Frontal cortex (tissue), 4 donors: ENCODE measurements at places on chromosomes 1 and 21.

- no peak for DNase-seq
These were observed 253.4 kb downstream of the RHOU start for GRCh38 chr1:228988664-228989063.

- DNase-seq = no peak
These were observed 210.3 kb downstream of the KCTD3 start for GRCh38 chr1:215777370-215777925.

DNA sequence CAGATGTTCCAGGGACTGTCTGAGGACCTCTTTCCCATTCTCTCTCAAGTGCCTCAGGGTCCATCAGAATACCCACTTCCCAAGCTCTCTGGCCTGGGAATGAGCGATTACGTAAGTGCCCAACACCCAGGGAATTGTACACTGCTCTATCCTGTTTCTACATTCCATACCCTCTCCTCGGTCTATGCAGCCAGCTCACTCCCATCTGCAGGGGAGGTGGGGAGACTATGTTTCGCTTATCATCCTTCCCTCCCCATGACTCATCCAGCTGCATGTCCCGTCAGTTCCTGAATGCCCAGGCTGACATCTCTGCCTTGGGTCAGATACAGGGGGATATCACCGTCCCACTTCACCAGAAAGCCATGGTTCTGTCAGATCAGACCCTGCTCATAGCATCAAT, 34.5 kb upstream of the CD1D start:
- no peak for DNase-seq

DNA sequence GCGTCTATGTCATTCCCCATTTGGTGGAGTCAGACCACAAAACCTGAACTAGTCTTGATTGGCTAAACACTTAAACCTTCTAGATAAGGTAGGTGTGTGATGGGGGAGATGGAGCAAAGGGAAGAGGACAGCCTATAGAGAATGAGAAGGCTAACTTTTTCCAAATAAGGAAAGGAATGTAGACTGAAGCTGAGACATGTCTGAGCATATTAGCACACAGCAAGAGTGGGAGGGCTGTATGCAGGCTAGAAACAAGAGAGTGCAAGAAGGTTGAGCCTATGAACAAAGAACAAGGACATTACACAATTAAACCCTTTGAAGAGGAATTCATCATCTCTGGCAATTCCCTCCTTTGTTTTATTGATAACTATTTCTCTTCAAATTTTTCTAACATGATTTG, 89.2 kb upstream of the OLFM3 start:
- no peak for DNase-seq

- no peak for DNase-seq
These were observed 28.1 kb upstream of the WASF2 start for GRCh38 chr1:27517907-27518718.

DNA sequence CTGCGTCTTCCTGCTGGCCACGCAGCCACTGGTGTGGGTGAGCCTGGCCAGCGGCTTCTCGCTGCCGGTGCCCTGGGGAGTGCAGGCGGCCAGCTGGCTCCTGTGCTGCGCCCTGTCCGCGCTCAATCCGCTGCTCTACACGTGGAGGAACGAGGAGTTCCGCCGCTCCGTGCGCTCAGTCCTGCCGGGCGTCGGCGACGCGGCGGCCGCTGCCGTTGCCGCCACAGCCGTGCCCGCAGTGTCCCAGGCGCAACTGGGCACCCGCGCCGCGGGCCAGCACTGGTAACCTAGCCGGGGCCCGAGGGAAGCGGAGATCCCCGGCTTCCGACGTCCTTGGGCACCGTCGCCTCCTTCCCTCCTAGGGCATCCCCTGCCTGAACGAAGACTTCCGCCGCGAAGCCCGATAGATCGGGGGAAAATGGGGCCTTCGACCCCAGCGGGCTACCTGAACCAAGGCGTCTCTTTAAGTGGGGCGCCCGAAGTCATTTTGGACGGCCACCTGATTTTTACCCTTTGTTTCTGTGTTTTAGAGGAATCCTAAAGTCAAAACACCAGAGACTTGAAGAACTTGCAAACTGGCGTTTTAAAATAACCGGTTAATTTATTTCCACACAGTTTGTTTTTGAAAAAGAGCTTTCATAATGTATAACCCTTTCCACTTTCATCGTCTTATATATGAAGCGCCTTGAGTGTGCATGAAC, 2.0 kb downstream of the GPR88 start:
- peak; percentile 43 for DNase-seq

DNA sequence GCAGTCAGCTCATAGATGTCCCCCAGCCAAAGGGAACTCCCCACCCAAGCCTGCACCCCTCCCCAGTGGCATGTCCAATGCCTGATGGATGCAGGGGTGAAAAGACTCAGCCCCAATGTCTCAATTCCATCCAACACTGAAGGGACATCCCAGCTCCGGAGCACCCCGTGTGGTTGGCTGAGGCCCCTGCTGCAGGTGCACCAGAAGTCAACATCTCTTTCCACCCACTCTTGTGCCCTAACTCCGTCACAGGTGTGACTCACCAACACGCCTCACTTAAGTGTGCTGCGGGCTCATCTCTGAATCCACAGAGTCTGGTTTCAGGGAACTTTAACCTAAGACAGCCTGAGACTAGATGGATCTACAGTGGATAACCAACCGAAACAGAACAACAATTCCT, 40.9 kb upstream of the ZBTB18 start:
- DNase-seq = no peak

- no peak for DNase-seq
These were observed 38.2 kb upstream of the CSF3R start for GRCh38 chr1:36520771-36521420.

DNA sequence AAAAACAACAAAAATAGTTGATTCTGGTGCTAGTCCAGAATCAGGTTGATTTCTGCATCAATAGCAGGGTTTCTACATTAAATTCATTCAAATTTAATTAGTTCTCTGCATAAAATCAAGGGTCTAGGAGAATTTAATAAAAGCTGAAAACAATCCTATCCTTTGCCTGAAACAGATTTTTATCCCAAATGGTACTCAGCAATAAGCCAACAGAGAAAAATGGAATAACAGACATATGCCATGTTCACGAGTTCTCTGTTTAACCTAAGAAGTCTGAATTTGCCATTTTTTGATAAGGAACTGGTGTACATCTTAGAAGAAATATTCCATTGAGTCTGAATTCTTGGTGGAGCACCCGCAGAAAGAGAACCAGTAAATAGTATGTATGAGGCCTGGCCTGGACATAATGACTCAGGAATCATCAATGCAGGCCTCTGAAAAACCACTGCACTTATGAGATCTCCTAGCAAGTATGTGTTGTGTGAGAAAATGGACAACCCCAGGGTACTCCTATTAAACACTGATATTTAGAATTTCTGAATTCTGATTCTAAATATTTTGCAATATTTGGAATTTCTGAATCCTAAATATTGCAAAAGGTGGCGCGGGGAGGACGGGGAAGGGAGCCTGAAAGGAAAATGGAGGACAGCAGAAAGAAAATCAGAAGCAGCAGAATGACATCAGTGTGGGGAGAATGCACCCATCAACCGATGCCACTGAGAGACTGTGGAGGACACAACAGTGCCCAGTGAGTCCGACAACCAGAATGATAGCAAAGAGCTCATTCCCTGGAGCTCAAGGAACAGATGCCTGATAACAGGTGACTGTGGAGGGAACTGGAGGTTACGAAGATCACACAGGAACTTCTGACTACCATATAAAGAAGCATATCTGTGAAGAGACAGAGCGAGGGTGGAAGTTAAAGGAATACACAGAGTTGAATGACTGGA, 97.6 kb downstream of the APP start:
- DNase-seq = no peak

- no peak for DNase-seq
These were observed 53.2 kb upstream of the LRRC8D start for GRCh38 chr1:89767618-89768017.

GRCh38 chr1:178580096-178580495, 67.2 kb downstream of the TEX35 start:
- no peak for DNase-seq

DNA sequence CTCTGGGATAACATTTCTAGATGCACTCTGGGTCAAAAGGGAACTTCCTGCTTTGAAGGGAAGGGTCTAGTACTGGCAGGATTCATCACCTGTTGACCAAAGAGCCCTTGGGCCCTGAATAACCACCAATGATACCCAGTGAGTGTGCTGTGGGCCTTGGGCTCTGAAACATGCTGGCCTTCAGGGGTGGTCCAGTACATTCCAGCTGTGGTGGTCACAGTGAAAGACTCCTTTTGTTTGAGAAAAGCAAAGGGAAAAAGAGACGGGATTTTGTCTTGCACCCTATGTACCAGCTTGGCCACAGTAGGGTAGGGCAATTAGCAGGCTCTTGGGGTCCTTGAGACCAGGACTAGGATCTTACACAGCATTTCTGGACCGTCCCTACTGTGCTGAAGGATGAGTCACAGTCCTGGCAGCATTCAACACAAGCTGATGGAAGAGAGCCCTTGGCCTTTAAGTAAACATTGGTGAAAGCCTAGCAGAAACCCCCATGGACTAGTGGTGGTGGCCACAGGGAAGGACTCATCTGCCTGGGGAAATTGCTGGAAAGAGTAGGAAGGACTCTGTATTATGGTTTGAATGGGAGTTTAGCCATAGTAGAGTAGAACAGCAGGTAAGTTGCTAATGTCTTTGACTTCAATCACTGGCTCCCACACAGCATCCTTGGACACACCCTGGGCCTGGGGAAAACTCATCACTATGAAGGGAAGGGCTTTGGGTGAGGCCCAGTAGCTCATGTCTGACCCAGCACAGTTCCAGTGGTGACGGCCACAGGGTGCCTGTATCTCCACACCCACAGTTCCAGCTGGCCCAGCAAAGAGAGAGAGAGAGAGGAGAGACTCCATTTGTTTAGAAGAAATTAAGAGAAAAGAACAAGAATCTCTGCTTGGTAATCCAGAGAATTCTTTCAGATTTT, 87.5 kb downstream of the COL24A1 start:
- DNase-seq = no peak

DNA sequence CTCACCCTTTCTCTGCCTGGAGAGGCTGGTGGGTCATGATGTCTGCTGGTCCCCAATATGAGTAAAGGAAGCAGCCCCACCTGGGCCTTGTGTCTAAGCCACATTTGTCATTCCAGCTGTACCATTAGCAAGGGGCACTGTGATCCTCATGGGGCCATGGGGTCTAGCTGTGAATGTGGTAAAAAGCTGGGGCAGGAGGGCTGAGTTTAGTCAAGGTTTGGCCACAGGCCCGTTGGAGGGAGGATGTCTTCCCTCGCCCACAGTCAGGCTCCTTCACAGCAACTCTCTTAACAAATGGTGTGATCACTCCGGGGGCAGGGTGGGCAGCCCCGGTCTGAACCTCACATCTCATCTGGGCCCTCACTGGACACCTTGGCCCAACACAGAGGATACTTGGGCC, 115.4 kb downstream of the DMRTB1 start:
- no peak for DNase-seq

DNA sequence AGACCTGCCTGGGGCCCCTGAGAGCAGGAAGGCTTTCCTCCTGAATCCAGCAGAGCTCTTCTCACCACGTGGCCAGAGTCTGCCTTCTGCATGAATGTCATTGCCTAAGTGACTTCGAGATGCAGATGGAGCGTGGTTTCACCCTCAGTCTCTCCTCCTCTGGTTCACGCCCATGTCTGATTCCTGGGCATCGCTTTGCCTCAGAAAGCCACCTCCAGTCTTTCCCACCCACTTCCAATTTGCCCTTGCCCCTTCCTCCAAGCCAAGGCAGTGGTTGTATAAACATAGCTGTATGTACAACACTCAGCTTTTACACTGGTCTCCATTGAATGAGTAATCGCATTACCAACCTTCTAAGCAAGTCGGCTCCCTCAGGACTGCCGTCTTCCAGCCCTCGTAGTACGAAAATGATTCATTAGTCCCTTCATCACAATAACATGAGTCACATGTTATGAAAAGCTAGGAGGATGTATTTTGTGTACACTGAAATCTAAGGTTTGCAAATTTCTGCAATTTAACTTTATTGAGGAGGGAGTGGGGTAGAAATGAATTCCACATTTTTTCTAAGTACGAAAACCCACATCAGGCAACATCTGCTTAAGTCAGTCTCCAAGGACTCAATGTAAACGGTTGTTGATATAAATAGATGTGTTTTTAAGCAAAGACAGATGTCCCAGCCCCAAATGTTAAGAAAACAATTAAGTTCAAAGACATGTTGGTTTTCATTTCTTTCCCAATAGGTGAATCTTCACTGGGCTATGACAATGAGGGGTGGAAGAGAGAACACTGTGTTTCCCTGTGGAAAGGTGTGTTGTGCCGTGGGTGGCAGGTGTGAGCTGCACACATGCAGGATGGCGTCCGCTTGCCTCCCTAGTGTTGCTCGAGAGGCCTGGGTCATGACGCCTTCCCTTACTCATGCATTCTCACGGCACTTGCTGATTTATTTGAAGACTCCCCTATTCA, 32.3 kb upstream of the ETS2 start:
- no peak for DNase-seq
